ENCODE measurements at places on chromosomes 2 and 18.
A peak's percentile ranks its signal among the peaks of the same experiment; 100 is the strongest.

- DNase-seq = no peak
Observed at GRCh38 chr2:38978296-38978903, 88.7 kb downstream of the ARHGEF33 start.

DNA sequence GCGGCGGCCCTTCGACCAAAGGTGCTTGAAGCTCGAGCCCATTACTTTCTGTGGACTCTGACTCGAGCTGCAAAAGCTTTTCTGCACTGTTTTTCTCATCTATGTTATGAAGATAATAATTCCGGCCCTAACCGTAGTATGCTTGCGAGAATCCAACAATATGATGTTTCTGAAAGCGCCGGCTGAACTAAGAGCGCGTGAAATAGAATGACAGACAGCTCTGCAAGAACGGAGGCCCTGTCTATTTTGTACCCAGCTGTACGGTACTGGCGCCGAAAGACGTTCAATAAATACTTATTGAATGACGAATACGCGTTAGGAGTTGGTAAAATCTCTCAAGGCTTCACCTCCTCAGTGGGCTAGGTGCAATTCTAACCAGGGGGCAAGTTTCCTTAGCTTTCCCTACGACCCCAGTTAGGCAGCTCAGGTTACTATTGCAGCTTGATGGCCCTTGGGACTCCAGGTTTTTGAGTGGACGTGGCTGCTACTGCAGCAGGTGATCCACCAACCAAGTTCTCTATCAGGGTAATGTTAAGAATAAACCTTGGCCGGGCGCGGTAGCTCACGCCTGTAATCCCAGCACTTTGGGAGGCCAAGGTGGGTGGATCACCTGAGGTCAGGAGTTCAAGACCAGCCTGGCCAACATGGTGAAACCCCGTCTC lies 570 bp downstream of the SCRN3 start:
- DNase-seq = no peak

GRCh38 chr2:224072541-224073188 lies 33.6 kb upstream of the SERPINE2 start:
- DNase-seq = no peak

DNA sequence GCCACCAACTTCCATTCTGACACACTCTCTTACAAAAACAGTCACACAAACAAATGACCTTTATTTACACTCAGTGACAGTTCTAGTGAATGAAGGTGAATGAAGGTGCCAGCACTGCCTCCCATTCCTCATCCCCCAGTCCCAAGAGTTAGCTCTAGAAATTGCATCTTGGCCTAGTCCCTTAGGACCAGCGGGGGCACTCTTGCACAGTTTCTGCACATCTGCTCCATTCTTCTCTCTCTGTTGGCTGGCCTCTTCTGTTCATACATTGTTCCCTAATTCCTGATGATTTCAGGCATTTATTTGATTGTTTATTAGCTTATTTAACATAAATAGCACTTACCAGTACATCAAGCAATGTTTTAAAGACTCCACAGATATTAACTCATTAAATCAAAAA lies 30.9 kb downstream of the GAREM1 start:
- DNase-seq = peak; percentile 17

DNA sequence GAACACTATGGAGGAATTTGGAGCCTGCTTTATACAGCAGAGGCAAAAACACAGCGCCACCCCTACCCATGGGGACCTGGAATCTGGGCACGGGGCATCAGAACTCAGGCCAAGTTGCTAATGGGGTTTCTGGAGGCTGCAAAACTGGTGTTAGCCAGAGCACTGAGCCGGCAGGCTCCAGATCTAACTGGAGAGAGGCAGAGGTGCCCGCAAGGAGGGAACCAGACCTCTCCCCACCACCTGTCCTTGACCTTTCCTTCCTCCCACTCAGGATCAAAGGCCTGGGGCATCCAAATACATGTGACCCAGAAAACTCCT lies 126.6 kb downstream of the TNS1 start:
- DNase-seq = no peak

DNA sequence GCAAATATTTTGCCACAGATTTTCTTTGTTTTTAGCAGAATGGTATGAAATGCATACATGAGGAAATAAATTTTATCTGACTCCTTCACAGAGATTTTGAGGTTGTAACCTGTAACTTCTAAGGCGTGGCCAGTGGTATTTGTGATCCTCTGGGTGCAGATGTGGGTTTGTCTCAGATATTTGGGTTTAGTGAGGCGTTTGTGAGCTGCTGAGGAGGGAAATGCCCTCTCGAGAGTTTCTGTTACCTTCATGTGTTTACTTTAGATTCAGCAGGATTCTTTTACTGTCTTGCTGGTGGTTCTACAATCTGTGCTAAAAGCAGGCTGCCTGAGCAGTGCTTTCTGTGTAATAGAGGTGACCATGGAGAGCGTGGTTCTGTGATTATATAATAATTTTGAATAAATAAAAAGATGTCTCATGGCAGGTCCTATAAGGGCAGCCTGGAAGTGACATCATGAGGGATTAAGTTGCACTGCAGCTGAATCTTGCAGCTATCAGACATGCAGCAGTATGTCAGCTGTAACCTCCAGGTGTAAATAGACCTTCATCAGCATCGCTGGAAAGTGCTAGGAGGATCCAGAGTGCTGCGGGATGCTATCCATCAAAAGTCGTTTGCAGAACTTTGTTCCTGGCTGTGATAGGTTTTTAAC lies 34.1 kb downstream of the TANC1 start:
- no peak for DNase-seq

DNA sequence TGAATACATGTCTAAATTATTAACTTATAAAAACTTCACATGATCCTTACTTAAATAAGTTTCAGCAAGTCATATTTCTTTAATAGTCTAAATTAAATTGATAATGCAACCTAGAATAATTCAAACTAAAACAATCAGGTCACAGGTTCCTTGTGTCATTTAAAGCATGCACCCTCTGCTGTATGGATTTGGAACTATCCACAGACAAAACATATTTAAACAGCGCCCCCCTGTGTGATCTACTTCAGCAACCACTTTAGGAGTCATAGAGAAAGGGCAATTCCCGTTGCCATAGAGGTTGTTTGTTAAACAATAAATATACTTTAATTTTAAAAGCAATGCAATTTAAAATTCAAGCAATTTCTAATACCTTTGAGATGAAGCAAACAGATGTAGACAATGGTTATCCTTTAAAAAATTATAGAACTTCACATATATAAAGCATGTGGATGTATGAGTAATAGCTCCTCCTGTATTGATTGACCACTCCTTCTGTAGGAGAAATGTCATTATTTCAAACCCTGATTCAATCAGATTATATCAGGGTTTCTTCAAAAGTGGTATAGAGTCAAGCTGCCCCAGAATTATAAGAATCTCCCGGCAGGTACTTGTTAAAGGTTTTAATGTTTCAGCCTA lies 21.2 kb downstream of the GRB14 start:
- DNase-seq = peak; percentile 17

DNA sequence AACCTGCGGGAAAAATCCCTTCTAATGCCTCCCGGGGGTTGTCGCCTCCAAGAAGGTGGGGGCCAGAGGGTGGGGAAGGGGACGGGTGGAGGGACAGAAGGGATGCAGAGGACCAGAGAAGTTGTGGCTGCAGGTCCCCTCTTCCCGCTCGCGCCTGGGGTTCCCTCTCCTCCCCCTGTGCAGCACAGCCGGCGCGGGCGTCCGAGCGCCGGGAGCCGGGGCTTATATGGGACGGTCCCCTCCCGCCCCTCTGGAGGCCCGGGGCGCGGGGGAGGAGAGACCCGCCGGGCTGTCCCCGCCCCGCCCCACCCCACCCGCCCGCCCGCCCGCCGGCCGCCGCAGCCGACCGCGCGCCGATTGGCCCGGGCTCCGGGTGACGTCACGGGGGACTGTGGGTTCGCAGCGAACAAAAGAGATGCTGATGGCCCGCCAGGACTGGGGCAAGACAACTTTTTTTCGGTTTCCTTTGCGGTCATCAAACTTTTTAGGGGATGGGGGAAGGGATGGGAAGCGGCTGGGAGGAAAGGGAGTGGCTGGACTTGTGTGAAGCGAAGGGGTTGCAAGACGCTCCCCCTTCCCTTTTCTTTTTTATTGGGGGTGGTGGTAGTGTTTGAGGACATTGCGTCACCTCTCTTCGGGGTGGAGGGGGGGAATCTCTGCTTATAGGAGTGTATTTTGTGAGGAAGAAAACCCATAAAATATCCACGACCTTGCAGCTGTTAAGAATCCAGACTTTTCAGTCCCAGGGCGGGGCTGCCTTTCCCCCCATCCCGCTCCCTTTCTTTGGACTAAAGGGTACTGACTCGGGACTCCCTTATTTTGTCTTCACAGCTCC lies at the start of gene FN1:
TSS of gene FN1 (minus strand) at position 199 of the 835 bp plus-strand sequence. CDS start 266 bp downstream, outside the sequence.
- DNase-seq = peak; percentile 92

DNA sequence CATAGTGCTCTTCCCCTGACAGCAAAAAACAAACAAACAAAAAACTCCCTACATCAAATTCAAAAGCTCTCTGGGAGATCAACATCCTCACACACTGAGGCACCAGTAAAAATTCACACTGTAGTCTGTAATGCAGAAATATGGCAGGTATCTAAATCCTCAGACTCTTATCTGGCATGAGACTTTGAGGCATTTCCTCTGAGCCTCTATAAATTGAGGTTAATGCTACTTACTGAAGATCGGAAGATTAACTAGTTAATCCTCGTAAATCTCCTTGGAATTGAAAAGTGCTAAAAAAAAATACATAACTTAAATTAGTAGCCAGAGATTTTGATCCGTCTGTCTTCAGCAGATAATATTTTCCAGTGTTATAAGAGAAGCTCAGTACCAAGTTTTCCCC lies 65.0 kb downstream of the AP1S3 start:
- DNase-seq = no peak

GRCh38 chr2:184597571-184597991 lies 748 bp upstream of the ZNF804A start:
- DNase-seq = peak; percentile 63

GRCh38 chr2:44351088-44351487 lies 10.2 kb downstream of the PREPL start:
- no peak for DNase-seq

GRCh38 chr2:38155015-38155414 lies 79.1 kb upstream of the CYP1B1 start:
- no peak for DNase-seq

GRCh38 chr2:73008766-73009135 lies 62.8 kb downstream of the SFXN5 start:
- DNase-seq = no peak

DNA sequence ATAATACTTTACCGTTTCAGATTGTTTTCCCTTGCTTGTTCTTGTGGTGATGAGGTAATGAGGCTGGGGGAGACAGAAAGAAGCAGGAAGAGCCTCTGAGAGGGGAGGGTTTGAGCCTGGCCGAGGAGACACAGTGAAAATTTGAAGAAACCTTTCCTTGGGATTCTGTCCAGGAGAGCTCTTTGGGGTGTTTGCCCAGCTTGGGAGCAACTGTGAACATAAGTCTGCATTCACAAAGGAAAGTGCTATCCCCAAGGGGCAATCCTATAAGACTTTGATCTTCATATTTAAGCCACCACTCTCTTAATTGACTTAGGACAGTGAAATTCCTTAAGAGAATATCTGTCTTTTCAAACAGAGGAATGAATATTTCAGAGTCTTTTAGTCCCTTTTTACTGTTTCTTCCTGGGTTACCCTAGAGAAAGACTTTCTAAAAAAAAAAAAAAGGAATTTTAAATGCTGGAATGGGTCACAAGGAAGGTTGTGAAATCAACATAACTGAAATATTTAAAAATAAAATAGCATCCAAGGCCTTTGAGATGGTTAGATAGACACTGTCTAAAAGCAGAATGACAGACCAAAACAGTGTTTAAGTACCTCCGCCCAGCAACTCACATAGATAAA lies 52.5 kb upstream of the STAM2 start:
- no peak for DNase-seq

GRCh38 chr18:31244771-31245394 lies 73.1 kb upstream of the DSG1 start:
- peak; percentile 35 for DNase-seq

DNA sequence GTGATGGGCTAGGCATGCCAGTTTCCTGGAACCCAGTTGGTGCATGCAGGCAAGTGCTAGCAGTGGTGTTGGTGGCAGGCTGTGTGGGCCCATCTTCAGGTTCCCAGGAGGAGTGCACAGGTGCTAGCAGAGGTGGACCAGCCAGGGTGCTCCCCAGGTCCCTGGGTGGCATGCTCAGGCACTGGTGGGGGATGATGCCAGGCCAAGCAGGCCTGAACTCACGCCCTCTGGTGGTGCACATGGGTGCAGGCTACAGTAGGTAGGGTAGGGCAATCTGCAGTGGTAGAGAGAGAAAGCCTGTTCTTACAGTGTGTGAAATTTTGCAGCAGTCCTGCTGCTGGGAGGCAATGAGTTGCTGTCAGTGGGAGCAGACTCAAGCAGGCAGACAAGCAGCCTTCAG lies 1651.8 kb downstream of the DPP10 start:
- peak; percentile 27 for DNase-seq

GRCh38 chr2:64348386-64349130 lies 105.4 kb upstream of the LGALSL start:
- DNase-seq = no peak

GRCh38 chr2:121142452-121142851 lies 142.6 kb downstream of the TFCP2L1 start:
- peak; percentile 85 for DNase-seq

GRCh38 chr18:47373465-47373864 lies 122.0 kb upstream of the SKOR2 start:
- DNase-seq = no peak

GRCh38 chr2:30157616-30158015 lies 10.8 kb downstream of the YPEL5 start:
- no peak for DNase-seq

- peak; percentile 62 for DNase-seq
Observed at GRCh38 chr2:156466739-156467405, 30.7 kb downstream of the GPD2 start.

- no peak for DNase-seq
Observed at GRCh38 chr18:48979944-48980890, 29.5 kb upstream of the SMAD7 start.

GRCh38 chr2:104852090-104852666 lies 1.7 kb upstream of the POU3F3 start:
- peak; percentile 67 for DNase-seq

DNA sequence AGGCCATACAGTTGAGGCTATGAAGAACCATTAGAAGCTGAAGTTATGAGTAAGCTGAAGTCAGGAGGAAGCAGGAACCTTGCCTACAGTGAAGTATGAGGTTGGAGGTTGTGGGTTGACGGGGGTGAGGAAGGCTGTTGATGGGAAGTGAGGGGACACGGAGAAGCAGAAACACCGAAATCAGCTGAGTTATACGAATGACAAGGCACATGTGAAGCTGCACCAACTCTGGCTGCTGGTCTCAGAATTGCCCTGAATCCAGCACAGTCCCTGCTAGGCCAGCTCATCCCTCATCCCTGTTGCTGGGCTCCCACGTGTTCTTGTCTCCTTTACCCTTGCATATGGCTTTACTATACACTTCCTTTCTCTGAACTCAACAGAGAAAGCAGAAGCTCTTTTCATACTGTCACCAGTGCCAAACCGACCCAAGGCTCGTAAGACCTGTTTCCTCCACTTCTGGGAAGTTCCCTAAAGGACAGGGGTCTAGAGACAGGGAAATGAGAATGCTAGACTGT lies 9.2 kb upstream of the TMEM247 start:
- DNase-seq = no peak

DNA sequence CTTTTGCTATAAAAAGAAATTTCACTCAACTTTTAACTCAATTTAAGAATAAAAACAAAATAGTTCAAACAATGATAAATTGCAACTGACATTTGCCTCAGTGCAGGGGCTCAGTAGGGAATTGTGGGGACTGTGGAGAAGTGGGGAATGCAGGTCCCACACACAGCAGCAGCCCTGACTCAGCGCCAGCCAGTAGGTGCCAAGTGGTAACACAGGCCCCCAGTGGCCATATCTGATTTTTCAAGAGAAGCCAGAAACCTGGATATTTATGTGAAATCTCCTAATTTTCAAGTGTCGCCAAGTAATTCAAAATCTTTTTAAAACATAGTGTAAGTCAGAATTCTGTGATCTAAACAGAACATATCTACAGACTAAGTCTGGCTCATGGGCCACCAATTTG lies 186.3 kb downstream of the EN1 start:
- DNase-seq = no peak
